Left renal pelvis (tissue), 4 donors: ENCODE measurements at places on chromosomes 2 and 18.

- no peak for DNase-seq
Observed at GRCh38 chr2:124316881-124317605, 292.0 kb downstream of the CNTNAP5 start.

DNA sequence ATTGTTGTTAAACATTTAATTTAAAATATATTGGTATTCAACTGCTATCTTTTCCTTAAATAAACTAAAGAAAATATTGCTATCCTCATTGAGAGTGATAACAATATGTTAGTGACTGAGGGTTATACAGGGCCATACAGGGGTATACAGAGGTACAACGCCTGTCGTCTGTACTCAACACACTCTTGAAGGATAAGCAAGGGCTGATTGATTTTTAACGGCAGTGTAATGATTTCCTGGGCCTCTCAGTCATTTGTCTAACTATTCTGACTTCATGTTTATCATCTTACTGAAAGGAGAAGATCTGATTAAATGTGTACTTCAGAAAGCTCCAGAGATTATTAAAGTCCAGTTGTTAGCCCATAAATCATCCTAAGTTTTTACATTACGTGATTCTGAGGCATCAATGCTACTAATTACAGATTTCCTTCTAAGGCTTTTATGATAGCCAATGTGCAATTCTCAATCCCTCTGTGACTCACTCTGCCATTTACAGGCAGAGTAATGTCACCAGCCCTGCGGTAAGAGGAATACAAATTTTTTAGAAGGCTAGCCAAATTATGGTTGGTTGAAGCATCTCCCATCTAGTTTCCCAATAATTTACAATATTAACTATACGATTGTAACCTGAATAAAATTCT is 893.0 kb upstream of the CHAC2 start:
- DNase-seq, result no peak

GRCh38 chr18:78295262-78295661 is 684.4 kb upstream of the SALL3 start:
- DNase-seq, result no peak

- DNase-seq, result no peak
Observed at GRCh38 chr2:150259746-150260145, 227.7 kb downstream of the RND3 start.

DNA sequence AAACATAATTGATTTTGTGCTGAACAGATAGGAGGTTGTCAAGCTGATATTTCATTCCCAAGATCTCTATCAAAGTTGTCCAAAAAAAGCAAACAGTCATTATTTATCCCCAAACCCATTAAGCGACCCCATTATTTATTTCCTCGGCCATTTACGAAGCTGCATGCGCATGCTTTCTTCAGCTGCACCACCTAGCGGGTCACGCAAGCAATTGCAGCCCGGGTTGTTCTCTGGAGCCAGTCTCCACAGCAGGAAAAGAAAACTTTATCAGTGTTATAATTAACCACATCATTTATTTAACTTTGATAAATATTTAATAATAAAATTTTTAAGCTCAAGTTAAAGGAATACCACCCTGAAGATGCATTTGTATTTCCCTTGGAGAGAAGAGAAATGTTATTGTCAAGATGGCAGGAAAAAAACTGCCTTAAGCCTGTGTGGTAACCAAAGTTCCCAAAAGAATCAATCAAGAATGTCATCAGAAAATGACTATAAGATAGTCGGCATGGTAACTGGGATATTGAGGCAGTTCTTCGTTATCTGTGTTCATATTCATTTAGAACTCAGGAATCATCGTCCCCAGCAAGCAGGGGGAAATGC is 304.7 kb downstream of the FBXO15 start:
- peak; percentile 8 for DNase-seq

GRCh38 chr2:48144777-48145176 is 238.5 kb upstream of the FBXO11 start:
- DNase-seq, result no peak

DNA sequence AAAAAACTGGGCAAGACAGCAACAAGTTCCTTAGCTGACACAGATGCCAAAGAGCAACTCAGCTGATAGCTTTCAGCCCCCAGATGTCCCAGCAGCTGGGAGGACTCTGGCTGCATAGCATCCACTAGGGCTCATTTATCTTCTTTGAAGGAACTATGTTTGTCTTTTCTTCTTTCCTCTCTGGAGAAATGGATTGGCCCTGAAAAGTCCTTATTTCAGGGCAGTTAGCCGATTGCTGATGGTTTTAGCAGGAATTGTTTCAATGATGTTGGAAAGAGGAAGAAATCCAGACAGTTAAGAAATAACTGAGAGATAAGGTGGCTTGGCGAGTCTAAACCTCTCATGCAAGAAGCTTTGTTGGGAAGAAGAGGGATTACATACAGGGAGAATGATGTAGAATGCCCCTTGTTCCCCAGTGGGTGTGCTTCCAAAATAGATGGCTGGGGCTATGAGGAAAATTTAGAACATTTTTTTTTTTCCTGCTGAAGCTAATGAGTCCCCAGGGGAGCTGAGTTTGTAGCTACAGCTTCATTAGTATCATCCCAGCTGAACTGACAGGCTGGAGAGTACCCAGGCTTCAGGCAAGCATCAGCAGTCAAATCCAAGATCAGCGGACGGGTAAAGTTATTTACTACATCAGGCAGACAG is 33.6 kb upstream of the SERPINE2 start:
- DNase-seq, result no peak

GRCh38 chr18:39913672-39914366 is 2041.2 kb upstream of the PIK3C3 start:
- no peak for DNase-seq

DNA sequence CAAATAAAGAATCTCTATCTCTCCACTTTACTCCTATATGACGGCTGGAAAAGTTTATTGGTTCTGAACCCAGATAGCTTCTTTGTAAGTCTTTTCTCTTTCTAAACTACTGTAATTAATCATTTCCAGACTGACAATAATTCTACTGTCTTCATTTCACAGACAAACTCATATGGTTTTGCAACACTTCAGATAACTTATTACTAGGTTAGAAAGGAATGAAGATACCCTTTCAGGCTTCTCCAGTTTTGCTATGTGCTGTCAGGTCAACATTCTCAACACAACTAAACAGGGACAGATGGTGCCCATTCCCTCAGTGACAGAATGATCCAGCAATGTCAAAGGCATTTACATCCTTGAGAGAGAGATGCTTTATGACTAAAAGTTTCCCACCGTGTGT is 198.5 kb upstream of the ITGA4 start:
- DNase-seq, result no peak

GRCh38 chr2:50723286-50723938 is 308.5 kb downstream of the NRXN1 start:
- DNase-seq, result no peak

GRCh38 chr2:112794131-112794733 is 9.9 kb upstream of the IL1A start:
- no peak for DNase-seq

GRCh38 chr2:232353660-232354059 is 24.9 kb upstream of the ALPP start:
- DNase-seq, result no peak

DNA sequence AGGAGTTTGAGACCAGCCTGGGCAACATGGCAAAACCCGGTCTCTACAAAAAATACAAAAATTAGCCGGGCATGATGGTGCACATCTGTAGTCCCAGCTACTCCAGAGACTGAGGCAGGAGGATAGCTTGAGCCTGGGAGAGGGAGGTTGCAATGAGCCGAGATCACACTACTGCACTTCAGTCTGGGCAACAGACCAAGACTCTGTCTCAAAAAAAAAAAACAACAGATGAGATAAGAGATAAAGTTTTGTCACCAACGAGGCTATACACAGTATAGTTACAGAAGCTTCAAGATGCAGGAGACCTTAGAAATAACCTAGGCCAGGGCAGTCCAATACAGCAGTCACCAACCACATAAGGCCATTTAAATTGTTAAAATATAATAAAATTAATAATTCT is 9.4 kb downstream of the FAM124B start:
- DNase-seq, result no peak

- DNase-seq, result no peak
Observed at GRCh38 chr2:74951211-74951754, 7.2 kb upstream of the POLE4 start.

GRCh38 chr2:168793596-168793995 is 8.8 kb upstream of the NOSTRIN start:
- no peak for DNase-seq

- no peak for DNase-seq
Observed at GRCh38 chr2:175282300-175282699, 100.8 kb upstream of the ATP5MC3 start.

DNA sequence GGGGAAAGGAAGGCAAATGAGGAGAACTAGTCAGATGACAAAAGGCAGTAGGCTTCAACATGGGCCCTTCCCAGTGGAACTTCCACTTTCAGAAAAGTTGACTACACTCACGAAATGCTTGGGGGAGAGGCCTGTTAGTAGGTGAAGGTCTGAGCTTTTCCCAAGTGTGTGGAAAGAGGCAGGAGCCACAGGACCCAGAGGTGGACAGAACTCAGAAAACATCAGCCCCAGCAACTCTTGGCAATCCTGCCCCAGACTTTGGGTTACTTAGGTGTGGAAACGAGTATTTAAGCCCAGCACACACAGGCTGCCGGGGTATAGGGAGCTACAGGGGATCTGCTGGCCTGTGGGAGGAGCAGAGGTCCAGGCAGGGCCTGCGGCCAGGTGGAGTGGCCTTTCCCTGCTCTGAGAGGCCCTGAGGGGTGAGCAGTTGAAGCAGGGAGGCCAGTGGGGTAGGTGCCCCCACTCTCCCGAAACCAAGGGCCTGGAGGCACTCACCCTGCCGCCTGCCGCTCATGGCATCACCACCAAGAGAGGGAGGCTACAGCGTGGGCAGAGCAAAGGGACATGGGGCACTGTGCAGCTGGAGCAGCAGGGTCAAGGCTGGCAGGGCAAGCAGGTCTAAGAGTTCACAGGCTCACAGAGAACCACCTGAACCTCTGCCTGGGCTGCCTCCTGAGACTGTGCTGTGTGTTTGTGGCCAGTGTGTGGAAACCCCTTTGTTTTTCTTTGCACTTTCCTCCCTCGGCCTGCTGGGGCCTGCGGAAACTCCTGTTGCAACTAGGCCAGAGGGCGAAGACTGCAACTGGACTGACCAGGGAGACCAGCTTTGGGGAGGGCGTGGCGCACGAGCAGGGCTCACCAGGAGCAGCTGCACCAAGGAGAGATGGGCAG is 130.7 kb upstream of the SERTAD2 start:
- no peak for DNase-seq

DNA sequence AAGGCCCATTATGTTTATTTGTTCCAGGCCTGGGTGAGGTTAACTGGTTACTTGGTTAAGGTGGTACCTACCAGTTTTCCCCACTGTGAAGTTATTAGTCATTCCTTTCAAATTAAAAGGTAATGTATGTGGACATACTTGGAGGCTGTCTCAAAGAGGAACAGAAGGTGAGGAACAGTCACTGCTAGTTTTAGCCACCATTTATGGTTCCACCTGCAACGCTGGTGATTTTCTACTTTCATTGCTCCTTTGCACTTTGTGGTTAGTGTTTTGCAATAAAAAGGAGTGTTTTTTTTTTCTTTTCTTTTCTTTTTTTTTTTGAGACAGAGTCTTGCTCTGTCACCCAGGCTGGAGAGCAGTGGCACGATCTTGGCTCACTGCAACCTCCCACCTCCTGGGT is 6.1 kb upstream of the ST6GAL2 start:
- no peak for DNase-seq

DNA sequence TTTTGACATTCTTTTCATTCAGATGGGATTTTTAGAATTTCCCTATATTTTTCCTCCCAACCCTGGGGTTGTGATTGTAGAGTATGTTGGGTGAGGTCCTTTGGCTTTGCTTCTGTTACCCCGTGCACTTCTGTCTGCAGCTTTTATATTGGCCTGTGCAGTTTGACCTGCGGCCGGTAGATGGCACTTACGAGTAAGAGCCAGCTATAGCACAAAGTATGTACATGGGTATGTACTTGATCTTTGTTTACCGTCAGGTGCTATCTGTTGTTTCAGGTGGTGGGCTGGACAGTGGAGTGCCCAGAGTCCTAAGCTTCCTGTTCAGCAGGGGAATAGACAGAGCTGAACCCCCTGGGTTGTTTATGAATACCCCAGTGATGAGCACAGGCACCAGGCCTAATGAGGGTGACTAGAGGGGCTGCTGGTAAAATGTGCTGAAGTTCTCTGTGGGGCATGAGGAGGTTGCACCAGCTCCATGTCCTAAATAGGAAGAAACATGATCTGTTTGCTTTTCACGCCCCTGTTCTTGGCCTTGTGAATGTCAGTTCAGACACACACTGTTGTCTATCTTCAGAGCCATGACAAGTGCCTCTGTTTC is 58.9 kb upstream of the THUMPD2 start:
- no peak for DNase-seq

- no peak for DNase-seq
Observed at GRCh38 chr2:67216103-67216502, 181.0 kb upstream of the ETAA1 start.

DNA sequence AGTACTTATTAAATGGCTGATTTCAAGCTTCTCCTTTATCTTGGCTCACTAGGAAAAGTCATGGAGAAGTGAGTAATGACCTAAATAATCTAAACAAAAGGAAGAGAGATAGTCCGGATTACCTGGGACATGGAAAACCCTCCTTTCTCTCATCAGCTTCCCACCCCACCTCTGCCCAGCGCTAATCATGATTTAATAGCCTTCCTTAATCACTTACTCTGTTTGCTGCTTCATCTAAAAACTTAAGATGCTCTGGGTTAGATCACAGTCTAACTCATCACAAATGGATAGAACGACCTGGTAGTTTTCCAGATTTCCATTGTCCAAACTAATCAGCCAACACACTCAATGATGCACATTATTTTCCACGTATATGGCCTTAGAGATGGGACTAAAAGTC is 87.8 kb upstream of the THOC1 start:
- DNase-seq, result no peak

DNA sequence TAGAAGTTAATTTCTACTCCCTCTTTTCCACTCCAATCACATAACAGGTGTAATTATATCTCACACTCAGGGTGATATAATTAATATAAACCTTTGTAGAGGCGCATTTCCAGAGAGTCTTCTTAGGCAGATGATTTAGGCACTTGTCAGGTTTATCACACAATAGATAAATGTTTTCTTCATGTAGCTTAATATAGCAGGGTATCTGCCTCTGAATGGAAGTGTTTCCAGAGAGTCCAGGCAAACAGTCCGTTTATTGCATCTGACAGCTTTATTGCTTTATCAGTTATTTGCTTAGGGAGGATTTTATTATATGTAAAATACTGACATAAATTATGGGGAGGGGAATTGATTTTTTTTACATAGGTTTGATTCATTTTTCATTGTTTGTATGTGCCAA is 766.3 kb downstream of the SLC4A3 start:
- DNase-seq, result no peak
